ENCODE measurements at places on chromosomes 7 and 10.

DNA sequence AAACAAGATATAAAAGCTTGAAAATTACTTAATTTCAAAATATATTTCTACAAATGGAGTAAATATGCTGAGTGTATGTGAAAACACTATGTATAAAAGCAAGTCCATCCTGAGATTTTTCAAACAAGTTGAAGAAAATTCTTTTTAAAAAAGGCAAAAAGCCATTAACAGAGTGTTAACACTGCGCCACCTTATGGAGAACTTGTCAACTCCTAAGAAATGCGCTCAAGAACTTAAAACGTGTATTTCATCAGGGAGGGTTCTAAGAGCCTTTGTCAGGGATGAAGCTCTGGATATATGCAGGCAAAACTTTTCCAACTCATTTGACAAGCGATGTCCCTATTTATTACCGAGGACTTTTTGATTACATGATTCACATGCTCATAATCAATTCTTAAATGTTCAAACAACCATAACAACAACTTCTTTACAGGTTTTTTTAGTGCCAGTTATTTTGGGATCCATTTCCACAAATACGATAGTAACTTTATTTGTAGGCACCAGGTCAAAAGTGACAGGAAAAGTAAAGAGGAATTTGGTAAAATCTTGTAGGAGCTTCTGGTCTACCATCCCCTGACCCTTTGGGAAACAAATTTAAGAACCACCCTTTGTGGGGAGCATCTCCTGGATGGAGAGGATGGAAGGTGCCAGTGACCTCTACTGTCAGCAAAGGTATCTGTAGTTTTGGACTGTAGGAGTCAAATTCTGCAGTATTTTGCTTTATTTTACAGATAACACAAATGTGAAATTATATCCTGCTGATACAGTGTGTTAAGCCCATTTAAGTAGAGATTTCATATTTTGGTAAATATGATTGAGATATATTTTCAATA is 23.2 kb downstream of the CALCR start:
- DNase-seq: peak; percentile 22

DNA sequence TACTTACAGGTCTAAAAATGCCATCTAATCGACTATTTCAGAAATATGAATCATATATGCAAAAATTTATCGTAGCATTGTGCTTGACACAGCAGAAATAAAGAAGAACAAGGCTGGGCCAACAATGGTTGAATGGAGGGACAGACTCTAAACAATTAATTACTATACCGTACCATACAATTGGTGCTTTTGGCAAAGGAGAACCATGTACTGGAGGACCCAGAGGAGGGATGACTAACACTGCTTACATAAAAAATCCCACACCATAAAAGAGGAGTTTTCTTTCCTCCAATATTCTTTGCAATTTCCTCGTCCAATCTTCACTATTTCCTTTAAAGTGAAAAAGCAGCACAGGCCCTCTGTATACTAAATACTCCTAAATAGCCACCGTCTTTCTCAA is 94.1 kb downstream of the SGMS1 start:
- DNase-seq: no peak

DNA sequence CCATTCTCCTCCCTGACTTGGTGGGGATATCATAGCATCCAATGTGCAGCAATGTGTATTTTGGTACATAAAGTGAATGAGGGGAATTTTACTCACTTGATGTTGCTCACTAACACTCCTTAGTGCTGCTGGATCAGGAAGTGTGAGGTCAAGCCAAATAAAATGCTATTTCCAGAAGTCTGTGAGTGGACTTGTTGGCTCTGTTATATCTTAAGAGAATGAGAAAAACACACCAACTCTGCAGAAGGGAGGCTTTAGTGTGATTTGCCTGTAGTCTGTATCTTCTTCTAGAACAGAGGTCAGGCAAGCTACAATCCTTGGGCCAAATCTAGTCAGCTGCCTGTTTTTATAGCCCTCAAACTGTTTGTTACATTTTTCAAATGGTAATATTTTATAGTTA is 154.3 kb downstream of the POLR1F start:
- no peak for DNase-seq

- peak; percentile 49 for DNase-seq
Measured at GRCh38 chr7:33836797-33837355, 68.5 kb upstream of the BMPER start.

GRCh38 chr7:85000735-85001350 is 186.0 kb downstream of the SEMA3D start:
- DNase-seq: peak; percentile 54

DNA sequence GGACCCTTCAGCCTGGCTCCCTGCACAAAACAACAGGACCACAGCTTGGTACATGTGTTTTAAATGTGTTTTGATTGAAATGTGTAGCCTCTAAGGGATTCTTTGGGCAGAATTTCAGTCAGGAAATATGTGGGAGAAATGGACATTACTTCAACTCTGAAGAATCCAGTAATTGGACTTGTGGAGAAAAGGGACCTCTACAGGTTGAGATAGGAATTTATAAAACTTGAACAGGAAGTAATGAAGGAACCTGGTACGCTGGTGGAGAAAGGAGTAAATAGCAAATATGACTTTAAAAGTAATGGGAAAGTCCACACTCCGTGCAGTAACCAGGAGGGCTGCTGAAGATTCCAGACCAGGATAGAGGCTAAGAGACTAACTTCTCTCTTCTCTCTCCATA is 220.5 kb downstream of the LHFPL3 start:
- no peak for DNase-seq

DNA sequence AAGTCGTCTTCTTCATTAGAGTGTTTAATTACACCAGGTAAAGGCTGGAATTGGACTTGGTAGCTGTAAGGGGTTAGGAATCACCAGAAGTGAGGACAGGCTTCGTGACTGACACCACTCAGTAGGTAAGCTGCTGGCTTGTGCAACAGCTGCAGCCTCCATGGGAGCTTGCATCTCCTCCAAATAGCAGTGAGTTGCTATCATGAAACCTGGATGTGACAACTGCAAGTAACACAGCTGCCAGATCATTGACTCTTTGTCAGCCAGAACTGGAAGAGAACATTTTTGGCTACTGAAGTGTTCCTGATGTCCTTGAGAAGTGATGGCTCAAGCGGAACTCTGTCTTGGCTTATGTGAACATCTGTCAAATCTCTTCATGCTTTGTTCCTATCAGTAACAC is 64.1 kb upstream of the MSRB2 start:
- no peak for DNase-seq

DNA sequence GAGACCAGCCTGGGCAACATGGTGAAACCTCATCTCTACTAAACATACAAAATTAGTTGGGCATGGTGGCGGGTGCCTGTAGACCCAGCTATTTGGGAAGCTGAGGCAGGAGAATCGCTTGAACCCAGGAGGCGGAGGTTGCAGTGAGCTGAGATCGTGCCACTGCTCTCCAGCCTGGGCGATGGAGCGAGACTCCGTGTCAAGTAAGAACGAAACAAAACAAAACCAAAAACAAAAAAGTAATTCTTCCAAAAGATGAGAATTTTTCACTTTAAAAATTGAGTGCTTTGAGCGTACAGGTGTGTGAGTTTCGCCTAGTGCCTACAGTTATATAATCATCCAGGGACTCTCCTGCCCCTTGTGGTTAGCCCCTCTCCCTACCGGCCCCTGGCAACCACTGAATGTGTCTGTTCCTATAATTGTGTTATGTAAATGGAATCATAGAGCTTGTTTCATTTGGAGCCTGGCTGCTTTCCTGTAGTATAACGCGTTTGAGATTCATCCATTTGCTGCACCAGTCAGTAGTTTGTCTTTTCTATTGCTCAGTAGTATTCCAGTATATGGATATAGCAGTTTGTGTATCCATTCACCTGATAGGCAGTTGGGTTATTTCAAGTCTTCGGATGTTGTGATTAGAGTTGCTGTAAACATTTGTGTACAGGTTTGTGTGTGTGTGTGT is 80.0 kb downstream of the RBM33 start:
- peak; percentile 28 for DNase-seq

GRCh38 chr7:157927313-157927925 is 590.6 kb downstream of the DNAJB6 start:
- DNase-seq: no peak

DNA sequence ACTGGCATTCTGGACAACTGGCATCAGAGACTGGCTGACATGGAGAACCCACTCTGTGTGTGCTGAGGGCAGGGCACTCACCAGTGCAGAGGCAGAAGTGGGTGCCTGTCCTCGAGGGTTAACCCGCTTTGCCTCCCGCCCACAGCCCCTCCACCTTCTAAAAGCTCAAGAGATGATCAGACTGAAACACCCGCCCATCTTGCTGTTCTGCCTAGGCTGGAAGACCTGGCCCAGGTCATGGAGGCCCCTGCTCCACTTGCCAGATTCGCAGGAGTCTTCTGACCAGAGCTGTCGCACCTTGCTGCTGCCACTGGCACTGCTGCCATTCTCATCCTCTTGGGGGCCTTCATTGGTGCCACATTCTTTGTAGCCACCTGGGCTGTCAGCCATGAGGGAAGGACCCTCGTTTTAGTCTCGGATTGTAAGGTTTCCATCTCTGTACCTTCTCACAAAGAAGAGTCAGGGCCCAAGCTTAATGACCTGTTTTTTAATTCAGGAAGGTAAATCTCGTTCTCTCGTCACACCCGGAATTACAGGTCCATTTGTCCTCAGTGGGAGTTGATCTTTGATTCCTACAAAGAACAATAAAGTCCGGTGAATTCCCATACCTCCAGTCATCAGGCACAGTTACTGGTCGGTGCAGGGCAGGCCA is 1.9 kb downstream of the CYREN start:
- no peak for DNase-seq

DNA sequence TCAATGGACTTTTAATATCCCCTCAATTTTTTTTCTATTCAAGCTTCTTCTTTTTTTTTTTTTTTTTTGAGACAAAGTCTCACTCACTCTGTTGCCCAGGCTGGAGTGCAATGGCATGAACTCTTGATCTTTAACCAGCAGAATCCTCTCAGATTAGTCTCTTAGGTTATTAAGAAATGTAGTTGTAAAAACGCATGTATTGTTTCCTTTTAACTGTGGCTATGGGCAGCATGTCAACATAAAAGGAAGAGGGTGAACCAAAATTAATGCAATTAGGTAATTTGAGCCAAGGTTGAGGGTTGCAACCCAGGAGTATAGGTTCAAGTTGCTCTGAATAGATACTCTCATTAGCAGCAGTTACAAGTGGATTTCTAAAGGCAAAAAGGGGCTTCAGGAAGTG is 4.3 kb upstream of the GSTO1 start:
- no peak for DNase-seq

DNA sequence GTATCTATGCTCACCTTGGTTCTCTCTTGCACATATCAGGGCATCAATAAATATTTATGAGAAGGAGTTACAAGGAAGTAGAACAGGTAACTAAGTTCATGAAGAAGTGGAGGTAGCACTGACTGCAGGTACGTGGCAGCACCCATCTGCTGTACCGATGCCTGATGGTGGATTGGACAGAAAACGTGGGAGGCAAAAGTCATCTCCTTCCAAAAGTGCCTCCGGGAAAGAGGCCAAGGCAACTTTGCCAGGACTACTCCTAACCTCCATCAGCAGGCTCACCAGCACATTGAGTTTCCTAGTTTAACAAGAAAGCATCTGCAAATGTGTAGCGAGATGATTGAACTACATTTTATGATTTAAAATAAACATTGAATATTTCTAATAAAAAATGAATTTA is 248.8 kb downstream of the ANKRD7 start:
- DNase-seq: no peak

GRCh38 chr10:72007246-72007892 is 43.2 kb downstream of the CHST3 start:
- no peak for DNase-seq

DNA sequence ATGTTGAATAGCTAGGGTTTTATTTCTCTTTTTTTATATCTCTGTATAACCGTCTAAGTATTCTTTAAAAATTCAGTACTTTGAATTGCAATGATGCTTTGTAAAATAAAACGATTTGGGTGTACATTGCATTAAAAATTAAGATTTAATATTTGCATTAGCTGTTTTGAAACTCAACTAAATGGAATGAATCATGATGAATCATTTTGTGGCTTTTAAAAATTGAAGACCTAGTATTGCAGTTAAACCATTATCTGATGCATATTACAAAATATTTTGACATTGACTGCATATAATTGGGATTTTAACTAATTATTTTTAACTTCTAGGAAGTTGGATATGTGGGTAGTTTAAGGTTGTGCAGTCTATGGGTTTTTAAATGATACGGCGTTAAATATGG is 314.0 kb downstream of the CDK14 start:
- DNase-seq: no peak

- DNase-seq: no peak
Measured at GRCh38 chr10:110533149-110533548, 34.3 kb upstream of the SMC3 start.

- DNase-seq: no peak
Measured at GRCh38 chr7:138924501-138925225, 56.5 kb downstream of the KIAA1549 start.

Measured in BE2C (cell line).